ENCODE measurements at places on chromosomes 2 and 18.

GRCh38 chr2:132599556-132599955 lies 70.4 kb downstream of the LYPD1 start:
- DNase-seq, result no peak

DNA sequence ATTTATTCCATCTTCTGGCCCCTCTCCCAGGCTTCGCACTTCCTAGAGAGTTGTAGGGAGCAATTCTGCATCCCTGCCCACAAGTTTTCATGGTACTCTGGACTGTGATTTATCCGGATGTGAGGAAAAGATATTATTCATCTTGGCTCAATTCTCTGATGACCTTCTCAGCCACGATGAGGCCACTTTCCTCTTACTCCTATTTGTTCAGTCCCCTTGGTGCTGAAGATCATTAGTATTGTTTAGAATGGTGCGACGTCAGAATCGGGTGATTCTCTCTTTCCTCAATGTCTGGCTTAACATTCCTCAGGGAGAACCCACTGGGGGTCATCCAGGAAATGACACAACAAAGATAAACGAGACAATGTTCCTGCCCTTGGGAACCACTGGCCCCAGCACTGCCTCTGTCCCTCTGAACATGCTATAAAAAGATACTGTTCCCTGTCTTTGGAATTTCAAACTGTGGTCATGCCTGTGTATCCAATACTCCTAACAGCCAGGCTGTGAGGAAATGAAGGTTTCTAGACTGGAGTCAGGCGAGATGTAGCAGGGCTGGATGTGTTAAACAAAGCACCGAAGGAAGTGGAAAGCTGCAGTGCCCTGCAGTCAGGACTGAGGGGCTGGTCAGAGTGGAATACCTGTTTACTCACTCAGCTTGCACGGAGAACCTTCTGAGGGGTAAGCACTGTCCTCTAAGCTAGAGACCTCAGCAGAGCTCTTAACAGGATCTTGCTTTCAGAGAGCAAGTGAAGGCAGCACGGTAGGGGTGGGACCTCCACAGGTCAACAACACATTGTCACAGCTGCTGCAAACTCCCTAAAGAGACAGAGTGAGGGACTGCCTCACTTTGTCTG lies 12.9 kb upstream of the GLI2 start:
- DNase-seq, result no peak

- no peak for DNase-seq
These were observed 455 bp upstream of the AGAP1 start for GRCh38 chr2:235493402-235493774.

- DNase-seq, result no peak
These were observed 21.0 kb upstream of the EDAR start for GRCh38 chr2:109009920-109010610.

GRCh38 chr2:239164335-239164871 lies 236.4 kb downstream of the HDAC4 start:
- DNase-seq, result no peak

- no peak for DNase-seq
These were observed 80.9 kb downstream of the PPP1R1C start for GRCh38 chr2:182066400-182067087.

- DNase-seq, result no peak
These were observed 141.7 kb downstream of the SH3RF3 start for GRCh38 chr2:109270505-109271312.

- no peak for DNase-seq
These were observed 185.1 kb upstream of the CNTNAP5 start for GRCh38 chr2:123840016-123840415.

DNA sequence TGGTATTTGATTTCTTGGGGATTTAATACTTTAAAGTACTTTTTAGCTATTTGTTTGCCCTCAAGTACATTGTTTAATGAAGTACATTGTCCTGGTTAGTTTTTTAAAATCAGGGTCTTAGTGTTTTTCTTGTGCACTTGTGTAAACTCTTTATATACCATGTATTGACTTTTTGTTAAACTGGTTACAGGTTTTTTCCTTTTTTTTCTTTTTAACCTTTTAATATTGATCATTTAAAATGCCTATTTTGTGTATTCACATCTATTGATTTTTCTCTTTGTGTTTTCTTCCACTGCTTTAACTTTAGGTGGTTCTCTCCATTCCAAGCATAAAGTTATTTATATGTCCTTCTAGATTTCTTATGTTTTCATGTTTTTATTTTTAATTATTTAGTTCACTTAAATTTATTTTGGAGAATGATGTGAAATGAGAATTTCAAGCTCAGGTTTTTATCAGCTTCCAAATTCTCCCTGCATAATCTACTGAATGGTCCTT lies 84.5 kb upstream of the MYCN start:
- no peak for DNase-seq

- no peak for DNase-seq
These were observed 107.5 kb upstream of the FSHR start for GRCh38 chr2:49261781-49262180.

DNA sequence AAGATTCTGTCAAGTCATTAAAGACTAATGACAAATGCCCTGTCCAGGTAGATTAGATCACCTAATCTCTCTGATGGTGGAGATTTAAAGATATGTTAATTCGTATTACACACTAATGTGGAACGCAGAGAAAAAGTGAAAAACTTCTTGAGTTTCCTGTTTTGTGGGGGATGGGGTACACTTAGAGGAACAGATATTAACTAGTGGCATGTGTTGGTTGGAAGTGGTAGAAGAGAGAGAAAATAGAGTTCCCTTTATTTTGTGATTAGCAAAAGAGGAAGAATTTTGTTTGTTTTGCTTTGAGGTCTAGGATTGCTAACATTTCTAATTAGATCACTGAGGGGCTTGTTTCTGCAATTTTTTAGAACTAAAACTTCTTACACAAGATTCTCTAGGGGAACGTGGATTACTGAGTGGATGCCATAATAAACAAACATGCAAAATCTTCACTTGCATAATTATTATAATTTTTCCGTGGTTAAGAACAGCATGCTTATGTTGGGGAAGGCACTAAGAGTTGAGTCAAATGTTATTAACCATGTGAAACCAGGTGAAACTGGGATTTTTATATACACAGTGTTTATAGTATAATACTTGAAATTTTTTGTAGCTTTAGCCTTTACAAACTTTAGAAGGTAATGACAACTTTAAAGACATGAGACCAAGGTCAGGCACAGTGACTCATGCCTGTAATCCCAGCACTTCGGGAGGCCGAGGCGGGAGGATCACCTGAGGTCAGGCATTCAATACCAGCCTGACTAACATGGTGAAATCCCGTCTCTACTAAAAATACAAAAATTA lies 97.4 kb upstream of the STK17B start:
- DNase-seq, result no peak

GRCh38 chr2:167271932-167272331 lies 383.7 kb downstream of the XIRP2 start:
- no peak for DNase-seq

DNA sequence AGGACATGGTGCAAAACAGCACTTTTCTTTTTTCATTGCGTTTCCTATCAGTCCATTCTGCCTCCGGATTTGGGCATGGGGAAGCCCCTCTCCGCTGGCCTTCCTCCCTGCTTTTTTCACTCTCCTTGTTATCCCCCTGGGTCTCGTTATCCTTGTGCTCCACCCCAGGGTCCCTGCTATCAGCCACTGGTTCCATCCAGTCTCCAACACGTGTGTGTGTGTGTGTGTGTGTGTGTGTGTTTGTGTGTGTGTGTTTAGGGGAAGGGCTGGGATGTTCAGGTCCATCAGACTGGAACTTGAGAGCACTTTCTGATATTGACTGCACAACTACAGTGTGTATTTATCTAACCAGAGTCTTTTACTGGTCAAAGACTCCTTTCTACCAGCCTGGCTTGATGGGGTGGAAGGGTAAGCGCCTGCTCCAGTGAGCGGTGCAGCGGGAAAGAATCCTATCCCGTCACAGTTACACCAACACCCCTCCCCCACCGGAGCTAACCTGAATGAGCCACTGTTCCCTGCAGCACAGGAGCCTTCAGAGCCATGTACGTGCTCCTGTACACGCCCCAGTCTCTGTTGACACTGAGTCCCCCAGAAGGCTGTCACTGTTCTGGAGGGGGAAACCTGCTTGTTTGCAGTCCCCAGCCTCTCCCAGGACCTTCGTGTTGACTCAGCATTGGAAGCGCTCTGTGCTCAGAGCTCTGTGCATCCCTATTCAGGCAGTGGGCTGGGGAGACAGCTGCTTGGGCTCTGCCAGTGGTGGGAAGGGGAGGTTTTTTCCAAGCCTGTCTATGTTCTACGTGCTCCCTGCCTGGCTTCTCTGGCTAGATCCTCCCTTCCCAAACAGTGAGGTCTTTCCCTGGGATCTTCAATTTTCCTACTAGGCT lies 4.6 kb downstream of the INHA start:
- DNase-seq, result peak; percentile 73

DNA sequence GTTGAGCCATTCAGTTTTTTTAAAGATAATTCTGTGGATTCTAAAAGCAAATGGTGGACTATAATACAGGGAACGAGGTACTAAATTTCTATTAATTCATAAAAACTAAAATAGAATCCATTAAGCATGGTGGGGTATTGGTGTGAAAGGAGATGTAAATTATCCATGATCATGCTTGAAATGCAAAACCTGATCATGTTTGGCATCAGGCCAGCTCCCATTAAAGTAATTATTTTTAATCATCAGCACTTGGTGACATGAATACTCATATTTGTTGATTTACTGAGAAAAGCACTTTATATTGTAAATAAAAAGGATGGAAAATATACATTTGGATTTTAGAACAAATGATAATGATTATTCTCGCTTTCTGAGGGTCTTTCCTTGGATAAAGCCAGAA lies 232.3 kb upstream of the MEIS1 start:
- no peak for DNase-seq

- no peak for DNase-seq
These were observed 92.2 kb upstream of the DSEL start for GRCh38 chr18:67608615-67609273.

DNA sequence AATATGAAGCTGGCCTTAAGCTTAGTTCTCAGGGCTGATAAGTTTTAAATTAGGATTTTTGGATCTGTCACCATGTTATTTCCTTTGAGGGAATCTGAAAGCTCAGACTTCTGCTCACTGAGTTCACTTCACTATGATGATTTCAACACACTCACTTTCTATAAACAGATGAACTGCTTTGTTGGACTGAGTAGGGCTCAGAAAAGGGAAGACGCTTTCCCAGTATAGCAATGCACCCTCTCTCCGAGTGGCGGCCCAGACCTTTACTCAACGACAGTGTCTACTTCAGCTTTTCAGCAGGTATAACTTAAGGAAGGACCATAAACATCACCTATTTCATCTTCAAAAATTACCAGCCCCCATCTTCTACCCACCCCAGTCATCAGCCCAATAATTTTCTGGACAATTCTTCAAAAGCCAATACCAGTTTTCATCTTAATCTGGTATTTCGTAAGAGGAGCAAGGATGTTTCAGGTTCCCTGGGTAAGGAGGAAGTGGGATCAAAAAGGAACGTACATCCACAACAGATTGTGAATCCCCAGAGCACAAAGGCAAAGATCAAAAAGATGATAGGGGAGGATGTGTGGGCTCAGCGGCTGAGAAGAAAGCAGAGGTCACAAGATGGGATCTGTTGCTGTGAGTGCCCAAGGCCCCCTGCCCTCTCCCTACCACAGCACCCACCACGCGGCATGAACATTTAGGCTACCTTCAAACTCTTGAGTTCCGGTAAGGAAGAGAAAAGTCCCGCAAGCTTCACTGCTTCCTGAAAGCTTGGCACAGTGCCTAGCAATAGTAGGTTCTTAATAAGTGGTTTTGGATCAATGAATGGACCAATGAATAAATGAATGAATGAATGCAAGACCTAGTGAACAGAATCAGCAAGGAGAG lies 41.9 kb downstream of the LPIN2 start:
- no peak for DNase-seq

- no peak for DNase-seq
These were observed 50.7 kb downstream of the BCL2L11 start for GRCh38 chr2:111171337-111171930.

DNA sequence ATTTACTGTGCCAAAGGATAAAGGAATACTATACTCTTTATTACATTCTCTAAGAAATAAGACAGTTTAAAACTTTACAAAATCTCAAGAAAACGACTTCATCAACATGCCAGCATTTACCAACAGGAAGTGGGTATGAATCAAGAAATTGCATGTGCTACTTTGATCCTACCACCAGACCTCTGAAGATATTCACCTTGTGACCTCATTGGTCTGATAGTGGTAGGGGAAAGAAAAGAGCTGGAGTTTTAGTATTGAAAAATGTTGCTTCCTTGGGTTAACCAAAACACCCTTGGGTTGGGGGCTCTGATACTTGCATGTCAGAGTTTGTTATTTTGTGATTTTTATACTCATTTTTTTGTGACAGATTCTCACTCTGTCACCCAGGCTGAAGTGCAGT lies 84.1 kb upstream of the LPIN2 start:
- no peak for DNase-seq

DNA sequence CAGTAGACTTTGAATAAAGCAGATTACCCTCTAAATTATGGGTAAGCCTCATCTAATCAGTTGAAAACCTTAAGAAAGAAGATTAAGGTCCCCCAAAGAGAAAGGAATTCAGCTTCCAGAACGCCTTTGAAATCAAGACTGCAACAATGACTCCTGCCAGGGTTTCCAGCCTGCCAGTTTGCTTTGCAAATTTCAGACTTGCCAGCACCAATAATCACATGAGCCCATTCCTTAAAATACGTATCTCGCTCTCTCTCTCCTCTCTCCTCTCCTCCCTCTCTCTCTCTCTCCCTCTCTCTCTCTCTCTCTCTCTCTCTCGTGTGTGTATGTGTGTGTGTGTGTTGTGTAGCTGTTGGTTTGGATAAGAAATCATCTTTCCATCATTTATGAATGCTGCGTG lies 184.2 kb downstream of the PDE1A start:
- no peak for DNase-seq

DNA sequence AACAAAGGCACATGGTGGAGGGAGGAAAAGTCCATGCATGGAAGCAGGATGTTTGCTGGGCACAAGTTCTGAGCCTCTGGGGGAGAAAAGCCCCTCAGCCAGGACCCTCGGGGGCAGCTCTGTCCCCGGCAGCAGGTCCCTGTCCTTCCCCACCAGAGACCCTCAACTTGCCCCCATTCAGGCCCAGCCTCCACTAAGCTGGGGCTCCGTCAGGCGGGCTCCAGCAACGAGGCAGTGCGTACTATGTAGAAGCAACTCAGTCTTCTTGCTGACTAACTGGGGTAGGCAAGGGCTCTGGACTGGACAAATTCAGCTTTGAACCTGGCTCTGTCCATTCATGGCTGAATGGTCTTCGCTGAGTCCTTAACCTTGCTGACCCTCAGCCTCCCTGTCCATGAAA lies 23.0 kb downstream of the CFAP65 start:
- no peak for DNase-seq
